ENCODE measurements at places on chromosomes 3 and 15.

GRCh38 chr15:98953000-98953787 lies 54.4 kb downstream of the PGPEP1L start:
- no peak for DNase-seq

DNA sequence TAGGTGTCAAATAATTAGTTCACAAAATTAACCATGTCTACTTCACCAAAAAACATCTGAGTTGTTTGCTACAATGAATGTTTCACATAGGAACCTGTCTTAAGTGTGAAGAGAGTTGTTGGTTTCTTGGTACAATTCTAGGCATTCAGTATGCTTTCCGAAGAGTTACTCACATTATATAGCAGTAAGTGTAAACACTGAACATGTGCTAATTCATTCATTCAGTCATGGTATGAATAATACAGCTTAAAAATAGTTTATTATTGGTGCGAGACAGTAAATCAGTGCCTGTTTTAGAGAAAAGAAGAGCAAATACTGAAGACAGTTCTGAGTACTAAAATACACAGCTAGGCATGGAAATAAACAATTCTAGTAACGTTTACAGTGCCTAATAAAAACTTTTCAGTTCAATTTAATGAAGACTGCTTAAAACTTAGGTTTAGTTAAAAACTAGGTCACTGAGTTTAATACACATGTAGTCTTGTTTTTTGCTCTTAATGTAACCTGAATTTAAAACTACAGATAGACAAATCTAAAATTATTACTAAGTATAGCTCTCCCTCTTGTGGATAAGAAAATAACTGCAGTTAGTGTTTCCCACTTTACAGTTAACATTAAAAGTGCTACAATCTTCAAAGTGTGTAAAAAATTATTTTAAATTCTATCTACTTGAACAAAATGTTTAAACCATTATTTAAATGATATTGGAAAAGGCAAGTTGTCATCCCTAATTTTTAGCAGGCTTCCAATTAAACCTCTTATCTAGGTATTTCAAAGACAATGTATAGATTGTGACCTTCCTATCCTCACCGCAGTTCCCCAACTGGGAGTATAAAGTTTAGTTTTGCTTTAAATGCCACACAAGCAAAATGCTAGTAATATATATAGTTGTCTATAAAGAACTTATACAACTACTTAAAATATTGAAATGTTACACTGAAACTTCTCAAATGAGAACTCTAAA lies 20.1 kb upstream of the ZCWPW2 start:
- peak; percentile 36 for DNase-seq

GRCh38 chr3:146187334-146187950 lies 26.5 kb upstream of the PLOD2 start:
- peak; percentile 13 for DNase-seq

GRCh38 chr15:51450001-51450400 lies 108.5 kb downstream of the GLDN start:
- DNase-seq: no peak

- DNase-seq: peak; percentile 6
Measured at GRCh38 chr3:11591391-11592282, 52.1 kb downstream of the VGLL4 start.

- DNase-seq: no peak
Measured at GRCh38 chr3:20125897-20126296, 60.1 kb downstream of the SGO1 start.

DNA sequence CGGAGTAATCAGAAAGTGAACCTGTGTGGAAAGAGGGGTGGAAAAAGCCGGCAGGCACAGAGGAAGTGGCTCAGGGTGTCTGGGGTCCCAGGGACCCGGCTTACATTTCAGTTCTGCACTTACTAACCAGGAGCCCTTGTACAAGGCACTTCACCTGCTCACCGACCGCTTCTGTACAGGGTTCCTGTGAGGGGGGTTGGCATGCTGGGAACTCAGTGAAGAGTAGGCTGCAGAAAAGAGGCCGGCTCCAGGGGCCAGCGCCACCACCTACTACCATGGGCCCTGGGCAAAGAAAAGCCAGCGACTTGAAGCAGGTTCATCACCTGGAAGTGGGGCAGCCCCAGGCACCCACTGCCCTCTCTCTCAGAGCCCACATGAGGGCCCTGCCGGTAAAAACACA lies 6.2 kb downstream of the STIMATE start:
- DNase-seq: no peak

DNA sequence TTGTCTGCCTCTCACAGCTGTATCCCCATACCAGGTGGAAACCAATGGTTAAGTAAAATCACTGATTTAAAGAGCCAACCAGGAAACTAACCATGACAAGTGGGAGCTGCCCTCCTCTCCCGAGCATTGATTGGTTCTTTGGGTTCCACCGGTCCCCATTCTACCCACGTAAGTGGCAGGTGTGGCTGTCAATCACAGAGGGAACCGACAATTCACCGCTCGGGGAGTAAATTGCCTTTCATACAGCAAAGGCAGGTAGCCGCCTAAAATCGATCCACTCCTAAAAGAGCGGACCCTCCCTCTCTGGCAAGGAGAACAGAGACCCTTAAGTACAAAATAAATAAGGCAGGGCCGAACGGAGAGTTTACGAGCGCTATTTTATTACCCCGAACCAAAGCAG lies 1.2 kb downstream of the ERC2 start:
- peak; percentile 91 for DNase-seq

GRCh38 chr3:121885386-121885785 lies 8.8 kb upstream of the SLC15A2 start:
- no peak for DNase-seq

DNA sequence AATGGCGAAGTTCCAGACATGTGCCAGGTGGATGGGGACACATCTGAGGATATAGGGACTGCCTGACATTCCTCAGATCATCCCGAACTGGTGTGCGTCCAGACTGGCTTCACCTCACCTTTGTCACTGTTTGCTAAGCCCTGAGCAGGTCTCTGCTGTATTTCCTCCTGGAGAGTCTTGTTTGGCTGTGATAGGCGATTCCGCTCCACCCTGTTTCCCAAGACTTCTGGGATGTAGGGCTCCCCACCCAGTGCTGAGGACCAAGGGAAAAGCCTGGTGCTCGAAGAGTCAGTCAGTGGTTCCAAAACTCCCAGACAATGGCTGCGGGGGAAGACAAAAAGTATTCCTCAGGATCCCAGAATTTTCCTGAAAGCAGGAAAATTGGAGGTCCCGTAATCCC lies 11.1 kb upstream of the FURIN start:
- DNase-seq: no peak

DNA sequence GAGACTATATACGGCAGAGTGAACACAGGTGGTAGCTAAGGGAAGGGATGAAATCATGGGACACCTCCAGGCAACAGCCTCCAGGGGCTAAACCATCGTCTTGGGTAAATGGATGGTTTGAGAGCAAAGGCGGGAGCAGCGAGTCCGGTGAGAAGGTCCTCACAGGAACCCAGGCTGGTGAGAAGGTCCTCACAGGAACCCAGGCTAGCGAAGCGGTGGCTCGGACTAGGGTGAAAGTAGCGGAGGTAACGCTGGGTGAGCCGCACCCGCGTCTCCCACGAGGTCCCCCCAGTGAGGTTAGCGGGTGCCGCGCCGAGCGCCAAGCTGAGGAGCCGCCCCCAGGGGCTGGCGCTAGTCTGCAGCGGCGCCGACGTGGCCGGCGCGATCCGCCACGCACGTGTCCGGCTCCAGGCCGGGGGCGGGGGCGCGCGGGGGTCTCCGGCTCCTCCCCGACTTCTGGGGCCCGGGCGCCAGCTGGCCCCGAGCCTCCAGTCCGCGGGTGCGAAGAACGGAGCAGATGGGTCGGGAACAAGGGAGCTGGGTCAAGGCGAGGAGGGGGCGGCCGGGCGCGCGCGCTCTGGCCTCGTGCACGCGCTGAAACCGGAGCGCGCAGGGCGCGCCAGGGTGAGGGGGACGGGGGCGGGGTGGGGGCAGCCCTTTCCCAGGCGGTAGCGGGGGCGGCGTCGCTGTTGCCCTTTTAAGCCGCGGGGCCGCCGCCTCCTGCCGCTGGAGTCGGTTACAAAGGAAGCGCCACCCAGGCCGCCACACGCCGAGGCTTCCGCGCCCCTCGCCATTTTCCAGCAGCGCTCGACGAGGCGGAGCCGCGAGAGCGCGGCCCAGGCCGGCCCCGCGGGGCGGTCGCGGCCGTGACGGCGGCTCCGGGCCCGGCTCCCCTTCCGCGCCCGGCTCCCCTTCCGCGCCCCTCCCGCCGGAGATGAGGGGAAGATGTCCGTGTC lies at the start of gene UBE2Q2:
Gene UBE2Q2, plus strand, starts transcription at position 726 of the 956 bp plus-strand sequence. Its CDS starts 220 bp downstream, at position 946.
- DNase-seq: peak; percentile 54

DNA sequence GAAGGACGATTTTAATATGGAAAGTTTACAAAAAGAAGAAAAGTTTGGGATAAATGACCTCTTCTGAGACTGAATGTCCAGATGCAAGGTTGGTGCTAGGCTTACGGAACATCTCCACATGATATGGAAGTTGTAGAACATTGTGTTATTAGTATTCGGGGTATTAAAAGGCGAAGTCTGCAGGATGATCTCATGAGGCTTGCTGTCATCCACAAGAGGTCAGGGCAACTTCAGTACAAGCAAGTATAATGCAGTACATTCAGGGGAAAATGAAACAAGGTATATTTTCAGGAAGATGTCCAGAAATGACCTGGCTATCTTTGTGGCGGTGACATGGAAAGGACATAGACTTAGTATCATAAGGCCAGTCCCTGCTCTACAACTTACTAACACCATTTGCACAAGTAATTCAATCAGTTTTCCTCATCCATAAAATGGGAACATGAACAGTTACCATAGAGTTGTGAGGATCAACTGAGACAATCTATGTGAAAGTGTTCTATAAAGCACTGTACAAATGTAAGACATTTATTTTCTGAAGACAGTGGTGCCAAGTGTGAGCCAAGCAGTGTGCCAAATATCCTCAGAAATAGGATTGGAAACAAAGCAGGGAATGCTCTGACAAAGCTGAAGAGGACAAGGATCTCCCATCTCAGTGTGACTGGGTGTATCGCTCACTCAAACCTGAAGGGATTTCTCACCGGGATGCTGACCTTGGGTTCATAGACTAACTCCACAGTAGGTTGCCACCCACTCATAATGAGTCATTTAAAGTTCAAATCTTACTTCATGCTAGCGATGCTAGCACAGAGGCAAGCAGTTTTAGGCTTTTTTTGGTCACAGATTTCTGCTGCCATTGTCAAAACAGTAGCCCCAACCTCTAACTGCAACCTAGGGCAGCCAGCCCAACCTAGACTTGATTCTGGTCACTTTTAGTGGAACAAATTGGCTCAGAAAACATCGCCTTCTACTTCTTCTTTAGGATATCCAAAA lies 118.3 kb downstream of the TIGIT start:
- no peak for DNase-seq

- no peak for DNase-seq
Measured at GRCh38 chr3:101530686-101531047, 17.7 kb upstream of the SENP7 start.

DNA sequence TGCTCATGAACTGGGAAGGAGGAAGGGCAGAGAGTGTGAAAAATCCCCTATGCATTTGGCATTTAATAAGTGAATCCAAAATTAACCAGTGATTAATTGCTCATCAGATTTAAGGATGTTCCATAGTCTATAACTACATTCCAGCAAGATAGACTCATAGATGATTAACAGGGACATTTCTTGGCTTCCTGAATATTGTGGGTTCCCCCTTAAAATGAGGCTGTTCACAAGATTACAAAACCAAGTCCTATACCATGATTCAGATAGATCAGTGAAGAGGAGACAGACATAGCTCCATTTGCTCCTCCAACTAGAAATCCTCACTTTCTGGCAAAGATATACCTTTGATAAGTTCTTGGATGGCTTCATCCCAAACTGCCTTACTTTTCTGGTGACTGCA lies 15.4 kb downstream of the RASGRP1 start:
- no peak for DNase-seq

GRCh38 chr3:42037318-42037945 lies 53.7 kb upstream of the TRAK1 start:
- no peak for DNase-seq

Data from NCI-H510A treated with DMSO at 0.1 percent for 48 hours (cell line).